ENCODE measurements at places on chromosomes 16 and 17.
A peak's percentile ranks its signal among the peaks of the same experiment; 100 is the strongest.

GRCh38 chr17:56577843-56578204, 15.7 kb upstream of the NOG start:
- peak; percentile 28 for DNase-seq

- DNase-seq, result no peak
Measured at GRCh38 chr16:3807425-3808123, 72.9 kb downstream of the CREBBP start.

DNA sequence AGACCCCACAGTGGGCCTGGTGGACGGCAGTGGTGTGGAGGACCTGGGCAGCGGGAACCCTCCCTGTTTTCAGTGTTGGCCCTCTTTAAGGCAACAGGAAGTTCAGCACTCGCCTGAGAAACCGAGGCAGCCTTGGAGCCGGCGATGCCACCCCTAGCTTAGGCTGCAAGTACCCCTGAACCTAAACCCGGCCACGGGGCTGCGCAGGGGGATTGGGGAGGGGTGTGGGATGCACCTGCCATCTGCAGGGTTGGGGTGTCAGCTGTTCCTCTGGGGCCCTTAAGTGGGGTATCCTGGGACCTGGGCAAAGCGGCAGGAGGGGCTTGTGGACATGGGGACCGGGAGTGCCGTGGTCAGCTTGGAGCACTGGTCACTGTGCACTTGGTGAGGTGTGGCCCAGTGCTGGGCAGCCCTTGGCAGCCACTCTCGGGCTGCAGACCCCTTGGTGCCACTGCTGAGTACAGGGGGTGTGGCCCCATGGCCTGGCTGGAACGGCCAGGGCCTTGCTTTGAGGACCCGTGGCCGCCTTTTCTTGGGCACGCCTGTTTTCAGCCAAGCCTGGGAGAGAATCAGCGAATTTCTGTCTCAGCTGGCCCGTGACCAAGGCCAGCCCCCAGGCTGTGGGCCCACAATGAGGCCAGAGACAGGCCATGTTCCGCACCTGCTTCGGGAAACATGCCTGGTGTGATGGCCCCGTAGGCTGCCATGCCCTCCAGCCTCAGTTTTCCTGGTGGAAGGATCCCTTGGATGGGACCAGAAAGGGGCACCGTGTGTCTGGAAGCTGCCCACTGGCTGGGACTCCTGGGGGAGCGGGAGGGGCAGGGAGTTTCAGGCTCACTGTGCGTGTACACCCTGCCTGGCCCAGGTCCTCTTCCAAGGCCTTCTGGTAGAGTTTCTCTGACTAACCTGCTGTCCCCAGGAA, 4.1 kb upstream of the SLC25A10 start:
- no peak for DNase-seq

- no peak for DNase-seq
Measured at GRCh38 chr16:81626181-81626674, 152.9 kb upstream of the PLCG2 start.

DNA sequence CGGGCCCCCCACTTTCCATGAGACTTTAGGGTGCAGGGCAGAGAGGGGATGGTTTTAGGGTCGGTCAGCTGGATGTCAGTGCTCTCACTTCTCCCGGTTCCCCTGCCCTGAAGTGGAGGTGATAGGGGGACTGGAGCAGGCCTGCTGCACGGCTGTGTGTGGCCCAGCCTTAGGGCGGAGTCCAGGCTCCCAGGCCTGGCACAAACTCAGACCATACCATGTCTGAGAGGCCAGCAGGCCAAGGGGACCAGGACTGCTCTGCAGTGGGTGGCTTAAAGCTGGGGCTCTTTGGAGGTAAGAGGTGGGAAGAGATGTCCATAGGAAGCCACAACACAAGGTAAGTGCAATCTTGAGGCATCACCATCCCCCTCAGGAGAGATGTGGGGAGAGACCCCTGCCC, 8.3 kb downstream of the TFAP4 start:
- DNase-seq, result no peak

- DNase-seq, result no peak
Measured at GRCh38 chr17:31099016-31099415, 4.2 kb downstream of the NF1 start.

GRCh38 chr16:23826528-23827045, 9.2 kb upstream of the PRKCB start:
- peak; percentile 92 for DNase-seq

DNA sequence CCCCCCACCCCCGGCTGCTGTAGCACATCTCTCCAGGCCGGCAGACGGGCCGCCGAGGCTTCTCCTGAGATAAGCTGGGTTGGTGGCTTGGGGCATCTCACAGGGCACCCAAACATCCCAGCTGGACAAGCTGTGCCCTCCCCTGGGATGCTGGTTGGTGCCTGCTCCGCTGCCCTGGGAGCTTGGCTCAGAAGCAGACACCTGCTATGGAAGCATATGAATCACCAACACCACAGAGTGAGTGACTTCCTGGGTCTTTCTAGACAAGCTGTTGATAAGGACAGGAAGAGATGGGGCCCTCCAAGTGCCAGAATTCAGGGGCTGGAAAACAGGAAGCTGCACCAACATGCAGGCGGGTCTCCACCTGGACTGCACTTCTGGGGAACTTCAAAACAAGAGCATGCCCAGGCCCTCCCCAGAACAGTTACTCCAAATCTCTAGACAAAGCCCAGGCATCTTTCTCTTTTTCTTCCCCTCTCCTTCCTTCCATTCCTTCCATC, 13.7 kb downstream of the C16orf95 start:
- DNase-seq, result peak; percentile 93

GRCh38 chr17:65062171-65062915, 5.8 kb upstream of the GNA13 start:
- no peak for DNase-seq

- peak; percentile 51 for DNase-seq
Measured at GRCh38 chr17:45284176-45285140, 22.6 kb upstream of the SPATA32 start.

- DNase-seq, result no peak
Measured at GRCh38 chr17:75010683-75011400, 1.6 kb upstream of the MRPL58 start.

GRCh38 chr17:82440991-82441627, 9.4 kb downstream of the CYBC1 start:
- peak; percentile 74 for DNase-seq

DNA sequence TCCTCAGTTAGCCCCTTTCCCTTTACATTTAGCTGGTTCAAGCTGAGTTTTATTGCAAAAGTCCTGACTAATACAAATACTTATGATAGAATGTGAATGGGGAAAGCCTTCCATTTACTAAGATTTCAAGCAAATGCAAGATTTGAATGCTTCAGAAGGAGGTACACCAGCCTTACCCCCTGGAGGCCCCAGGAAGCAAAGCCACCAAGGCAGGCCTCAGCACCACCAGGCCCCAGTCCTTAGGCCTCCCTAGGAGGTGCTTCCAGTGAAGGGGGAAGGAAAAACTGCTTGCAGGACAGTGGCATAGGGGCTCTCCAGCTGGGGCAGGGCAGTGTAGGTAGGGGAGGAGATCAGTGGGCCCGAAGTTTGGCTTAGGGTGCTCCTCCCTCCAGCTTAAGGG, 7.3 kb upstream of the PRPSAP2 start:
- no peak for DNase-seq

- DNase-seq, result no peak
Measured at GRCh38 chr17:66724581-66725341, 110.2 kb upstream of the CACNG5 start.

DNA sequence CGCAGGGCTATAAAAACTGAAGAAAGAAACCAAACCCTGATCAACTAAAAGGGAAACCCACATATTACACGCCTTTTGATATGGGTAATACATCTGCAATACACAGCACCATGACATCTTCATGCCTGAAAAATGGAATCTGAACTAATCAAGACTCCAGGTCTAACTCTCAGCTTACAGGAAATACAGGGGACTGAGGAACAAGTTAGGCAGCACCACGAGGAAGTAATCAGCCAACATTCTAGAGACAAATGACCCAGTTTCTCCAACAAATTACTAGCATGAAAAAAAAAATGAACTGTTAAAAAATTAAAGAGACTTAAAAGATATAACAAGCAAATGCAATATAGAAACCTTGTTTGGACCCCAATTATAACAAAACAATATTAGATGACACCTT, 9.1 kb downstream of the SLC39A11 start:
- DNase-seq, result no peak

DNA sequence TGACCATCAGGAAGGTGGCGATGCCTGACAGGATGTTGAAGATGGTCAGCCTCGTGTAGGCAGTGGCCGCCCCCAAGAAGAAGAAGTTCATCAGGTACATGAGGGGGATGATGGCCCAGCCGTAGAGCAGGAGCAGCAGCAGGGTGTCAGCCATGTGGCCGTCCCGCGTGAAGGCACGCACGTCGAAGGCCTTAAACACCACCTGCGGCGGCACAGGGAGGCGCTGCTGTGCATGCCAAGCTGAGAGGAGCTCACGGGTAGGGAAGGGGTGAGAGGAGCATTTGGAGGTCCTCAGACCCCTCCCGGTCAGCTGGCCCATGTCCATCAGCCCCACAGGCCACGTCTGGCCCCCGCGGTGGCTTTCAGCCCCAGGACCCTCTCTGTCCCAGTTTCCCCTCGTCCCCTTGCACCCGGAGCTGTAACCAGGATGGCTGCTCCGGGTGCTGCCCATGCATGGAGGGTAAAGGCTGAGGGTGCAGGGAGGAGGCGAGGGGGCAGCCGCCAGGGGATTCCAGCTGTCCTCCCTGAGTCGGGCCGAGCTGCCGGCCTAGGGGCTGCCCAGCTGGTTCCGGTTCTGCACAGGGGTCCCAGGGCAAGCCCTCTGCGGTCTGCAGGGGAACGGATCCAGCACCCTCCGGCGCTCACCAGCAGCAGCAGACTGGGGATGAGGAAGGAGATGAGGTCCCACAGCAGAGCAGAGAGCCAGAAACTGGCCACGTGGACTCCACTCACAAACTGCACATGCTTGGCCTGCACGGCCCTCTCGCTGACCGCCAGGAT, 17.1 kb upstream of the RNPS1 start:
- DNase-seq, result no peak

GRCh38 chr16:79210607-79211006, 389.9 kb downstream of the MAF start:
- DNase-seq, result no peak

- DNase-seq, result no peak
Measured at GRCh38 chr17:31444026-31444425, 52.6 kb downstream of the RAB11FIP4 start.

DNA sequence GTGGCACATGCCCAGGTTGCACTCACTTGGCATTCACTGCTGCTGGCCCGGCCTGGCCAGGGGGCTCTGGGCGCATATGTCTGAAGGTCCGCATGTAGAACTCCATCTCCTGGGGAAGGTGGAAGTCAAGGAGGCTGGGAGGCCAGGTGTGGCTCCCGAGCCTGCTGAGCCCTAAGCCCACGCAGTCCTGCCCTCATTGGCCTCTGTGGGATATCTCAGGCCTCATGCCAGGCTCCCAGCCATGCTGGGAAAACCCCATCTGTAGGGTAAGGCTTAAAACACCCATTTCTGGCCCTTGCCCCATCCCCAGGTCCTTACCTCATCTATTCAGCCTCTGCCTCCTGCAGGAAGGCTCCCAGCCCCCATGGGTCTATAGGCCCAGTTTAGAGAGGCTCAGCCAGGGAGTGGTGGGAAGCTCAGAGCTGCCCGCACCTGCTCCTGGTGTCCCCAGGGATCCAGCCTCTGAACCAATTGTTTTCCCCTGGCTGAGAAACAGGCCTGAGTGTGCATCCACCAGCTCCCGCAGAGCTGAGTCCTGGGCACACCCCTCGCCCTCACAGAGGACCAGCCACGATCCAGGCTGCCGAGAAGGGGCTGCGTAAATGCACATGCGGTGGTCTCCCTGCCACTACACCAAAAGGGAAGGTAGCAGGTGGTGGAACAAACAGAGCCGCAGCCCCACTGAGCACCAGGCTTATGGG, 2.3 kb upstream of the TPPP3 start:
- DNase-seq, result no peak

DNA sequence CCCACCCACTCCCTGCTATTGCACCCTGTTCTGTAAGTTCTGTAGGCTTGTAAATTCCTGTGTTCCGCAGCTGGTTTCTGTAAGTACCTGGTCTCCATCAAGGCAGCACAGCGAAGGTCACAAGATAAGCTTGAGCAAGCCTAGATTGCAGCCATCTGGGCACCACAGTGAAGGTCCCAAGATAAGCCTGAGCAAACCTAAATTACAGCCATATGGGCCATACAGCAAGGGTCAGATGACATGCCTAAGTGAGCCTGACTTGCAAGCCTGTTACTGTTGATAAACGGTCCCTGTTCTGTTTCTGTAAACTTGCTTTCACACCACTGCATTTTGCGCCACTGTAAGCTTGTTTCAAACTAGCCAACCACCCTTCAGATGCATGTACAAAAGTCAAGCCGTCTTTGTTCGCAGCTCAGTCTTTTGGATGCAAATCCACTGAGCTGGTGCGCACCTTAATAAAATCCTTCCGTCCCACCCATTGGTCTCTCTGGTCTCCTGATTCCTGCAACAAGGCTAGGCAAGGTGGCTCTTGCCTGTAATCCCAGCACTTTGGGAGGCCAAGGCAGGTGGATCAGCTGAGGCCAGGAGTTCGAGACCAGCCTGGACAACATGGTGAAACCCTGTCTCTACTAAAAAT, 42.6 kb upstream of the ATF7IP2 start:
- peak; percentile 9 for DNase-seq

- DNase-seq, result no peak
Measured at GRCh38 chr17:46046957-46047356, 47.9 kb downstream of the STH start.

DNA sequence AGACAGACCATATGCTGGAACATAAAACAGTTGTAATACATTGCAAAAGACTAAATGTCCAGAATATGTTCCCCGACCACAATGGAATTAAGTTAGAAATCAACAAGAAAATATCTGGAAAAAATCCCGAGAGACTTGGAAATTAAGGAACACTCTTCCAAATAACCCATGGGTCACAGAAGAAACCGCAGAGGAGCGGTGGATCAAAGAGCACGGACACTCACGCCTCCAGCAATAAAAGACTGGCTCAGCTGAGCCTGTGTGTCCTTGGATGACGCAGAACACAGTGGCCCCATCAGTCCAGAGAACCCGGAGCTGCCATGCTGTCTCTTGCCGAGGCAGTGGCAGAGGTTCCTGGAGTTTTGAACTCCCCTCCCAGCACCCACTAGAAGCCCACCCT, 30.9 kb upstream of the FOXF1 start:
- no peak for DNase-seq

DNA sequence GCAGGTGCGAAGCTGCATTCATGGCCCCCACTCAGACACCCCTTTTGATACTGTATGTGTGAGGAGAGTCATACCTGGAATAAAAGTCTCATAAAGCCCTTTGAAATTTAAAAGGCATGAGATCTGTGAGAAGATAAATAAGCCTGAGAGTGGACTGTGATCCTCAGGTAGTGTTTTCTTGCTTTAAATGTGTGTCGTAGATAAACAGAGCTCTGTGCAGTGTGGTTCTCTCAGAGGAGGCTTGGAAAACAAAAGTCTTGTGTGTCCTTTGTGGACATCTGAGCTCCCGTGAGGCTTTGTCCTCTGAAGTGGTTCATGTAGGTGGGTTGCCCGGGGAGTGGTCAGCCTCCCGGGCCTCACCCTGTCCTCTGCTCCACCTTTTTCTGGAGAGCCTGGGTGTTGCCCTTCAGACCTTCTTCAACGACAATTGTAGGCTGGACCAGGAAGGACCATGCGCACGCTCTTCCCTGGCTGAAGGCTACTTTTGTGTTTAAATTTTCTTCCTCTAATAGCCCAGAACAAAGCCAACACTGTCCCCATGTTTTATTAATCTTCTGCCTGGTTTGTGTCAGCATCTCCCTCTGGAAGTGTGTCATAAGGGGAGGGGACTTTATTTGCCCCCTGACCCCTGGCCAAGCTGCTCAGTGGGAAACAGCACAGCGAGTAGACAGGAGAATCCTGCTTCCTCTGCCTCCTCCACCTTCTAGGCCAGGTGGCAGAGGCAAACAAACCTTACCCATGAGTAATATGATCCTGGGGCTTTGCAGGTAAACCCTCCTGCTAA, 151.2 kb downstream of the MSI2 start:
- DNase-seq, result no peak

GRCh38 chr16:89241187-89242007, 23.9 kb downstream of the ZNF778 start:
- DNase-seq, result peak; percentile 93
